ENCODE measurements at places on chromosomes 6 and 20. TPM values are rescaled to one million over a fixed set of nuclear protein-coding genes. Genes with fewer than 3 reads are reported as not detected.

- DNase-seq, result no peak
These were observed 16.1 kb upstream of the RBM38 start for GRCh38 chr20:57374931-57375651.

GRCh38 chr20:3777716-3778629 lies 3.3 kb downstream of the SPEF1 start:
- DNase-seq, result peak; percentile 38

- DNase-seq, result no peak
These were observed 180.9 kb upstream of the RREB1 start for GRCh38 chr6:6926856-6927255.

DNA sequence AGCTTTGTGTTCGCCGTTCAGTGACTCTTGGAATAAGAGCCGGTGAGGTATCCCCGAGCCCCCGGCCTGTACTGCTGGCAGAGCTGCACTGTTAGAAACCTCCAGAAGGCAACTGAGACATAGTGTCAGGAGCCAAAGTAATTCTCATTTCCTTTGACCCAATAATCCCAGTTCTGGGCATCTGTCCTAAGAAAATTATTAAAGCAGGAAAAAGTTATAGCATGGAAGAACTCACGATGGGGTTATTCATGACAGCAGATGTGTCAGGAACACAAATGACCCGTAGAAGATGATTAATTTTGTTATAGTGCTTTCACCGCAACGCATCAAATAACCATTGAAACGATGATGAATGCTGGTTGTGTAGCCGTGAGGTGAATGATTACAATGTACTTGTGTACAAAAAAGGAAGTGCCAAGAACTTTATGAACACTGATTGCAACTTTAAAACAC lies 20.3 kb downstream of the CYP21A2 start:
- no peak for DNase-seq

DNA sequence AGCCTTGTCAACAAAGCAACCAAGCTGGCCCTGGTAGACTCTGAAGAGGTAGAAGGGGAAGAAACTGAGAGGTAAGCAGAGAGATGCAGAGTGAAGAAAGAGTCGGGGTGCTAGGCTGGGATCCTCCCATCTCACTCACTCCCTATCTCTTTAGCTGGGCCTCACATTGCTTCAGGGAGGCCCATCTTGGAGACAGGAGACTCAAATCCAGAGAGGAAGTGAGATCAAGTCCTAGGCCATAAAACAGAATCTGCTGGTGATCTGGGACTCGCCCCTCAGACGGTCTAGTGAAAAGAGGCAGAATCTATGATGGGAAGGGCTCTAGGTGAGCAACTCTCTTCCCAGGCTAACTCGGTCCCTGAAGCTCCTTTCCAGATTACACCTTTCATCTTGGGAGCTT lies 659 bp upstream of the GUCA1B start:
- DNase-seq, result no peak

- DNase-seq, result no peak
These were observed 608.9 kb downstream of the MAFB start for GRCh38 chr20:40080041-40080652.

DNA sequence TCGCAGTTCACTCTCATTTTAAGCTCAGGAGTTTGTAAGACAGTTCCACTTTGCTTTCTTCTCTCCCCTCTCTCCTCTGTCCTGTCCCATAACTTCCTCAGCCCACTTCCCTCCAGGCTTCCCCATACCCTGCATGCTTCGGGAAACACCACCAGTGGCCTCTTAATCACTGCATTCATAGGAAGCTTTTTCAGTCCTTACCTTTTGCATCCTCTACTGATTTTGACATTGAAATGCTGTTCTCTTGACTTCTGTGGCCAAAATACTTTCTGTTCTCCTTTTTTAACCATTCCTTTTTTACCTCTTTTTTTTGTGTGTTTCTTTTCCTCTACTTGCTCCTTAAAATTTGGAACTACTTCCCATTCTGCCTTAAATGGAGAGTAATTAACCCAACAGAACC lies 69.7 kb downstream of the HIVEP1 start:
- DNase-seq, result no peak

GRCh38 chr6:165986914-165987482 lies 180.7 kb downstream of the TBXT start:
- no peak for DNase-seq

- no peak for DNase-seq
These were observed 23.0 kb downstream of the IL17F start for GRCh38 chr6:52221302-52221701.

DNA sequence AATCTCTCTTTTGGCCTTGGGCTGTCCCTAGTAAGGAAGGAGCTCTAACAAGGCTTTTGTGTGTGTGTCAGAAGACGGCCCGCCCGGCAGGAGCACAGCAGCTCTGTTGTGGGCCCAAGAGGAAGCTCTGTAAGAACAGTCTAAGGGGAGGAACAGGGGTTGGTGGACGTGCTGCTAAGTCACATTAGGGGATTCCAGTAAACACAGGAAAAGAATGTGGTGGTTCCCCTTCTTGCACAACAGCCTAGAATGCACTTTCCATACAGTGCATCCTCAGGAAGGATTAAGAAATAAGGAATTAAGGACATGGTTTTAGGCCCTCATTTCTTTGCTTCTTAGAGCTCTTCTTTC lies 114.5 kb downstream of the RNF144B start:
- no peak for DNase-seq

- no peak for DNase-seq
These were observed 1.1 kb downstream of the PAX1 start for GRCh38 chr20:21706261-21707195.

- no peak for DNase-seq
These were observed 48.6 kb downstream of the DTNBP1 start for GRCh38 chr6:15614277-15614676.

DNA sequence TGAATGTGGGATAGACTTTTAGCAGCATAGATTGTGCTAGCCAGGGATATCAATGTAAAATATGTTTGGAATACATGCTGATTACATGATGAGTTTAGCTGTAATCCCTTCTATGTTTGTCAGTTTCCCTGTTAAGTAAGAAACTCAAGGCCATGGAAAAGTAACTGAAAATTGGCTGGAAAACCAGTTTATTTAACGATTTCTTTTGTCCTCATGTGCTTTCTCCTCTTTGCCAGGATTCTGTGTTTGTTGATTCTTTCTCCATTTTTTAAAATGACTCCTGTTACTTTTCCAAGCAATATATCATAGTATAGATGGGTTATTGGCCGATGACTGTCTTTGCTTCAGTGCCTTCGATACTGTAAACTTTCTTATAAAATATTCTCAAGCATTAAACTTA lies 87.5 kb downstream of the SAMD5 start:
- DNase-seq, result no peak

DNA sequence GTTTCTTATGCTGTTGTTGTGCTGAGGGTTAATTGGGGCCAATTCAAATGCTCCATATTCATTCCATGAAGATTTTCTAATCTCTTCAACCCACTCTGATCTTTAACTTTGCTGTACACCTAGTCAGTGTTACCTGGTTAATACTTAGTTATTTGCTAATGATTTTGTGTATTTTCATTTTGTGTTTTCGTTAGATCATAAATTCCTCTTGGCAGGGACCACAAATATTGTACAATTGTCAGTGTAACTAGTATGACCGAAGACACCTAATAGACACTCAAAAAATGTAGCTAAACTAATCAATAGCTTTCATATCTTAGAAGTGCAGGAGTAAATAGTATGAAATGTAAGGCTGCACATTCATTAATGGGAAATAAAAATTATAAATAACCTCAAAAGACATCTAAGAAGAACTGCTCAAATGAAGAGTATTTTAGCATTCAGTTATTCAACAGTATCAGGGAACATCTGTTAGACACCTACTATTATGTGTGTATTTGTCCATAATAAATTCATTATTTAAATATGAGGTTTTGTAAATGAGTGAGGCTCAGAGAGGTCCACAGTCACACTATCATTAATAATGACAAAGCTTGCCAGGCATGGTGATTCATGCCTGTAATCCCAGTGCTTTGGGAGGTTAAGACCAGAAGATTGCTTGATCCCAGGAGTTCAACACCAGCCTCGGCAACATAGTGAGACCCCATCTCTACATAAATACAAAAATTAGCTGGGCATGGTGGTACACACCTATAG lies 13.4 kb upstream of the HSF2 start:
- DNase-seq, result no peak

- DNase-seq, result no peak
These were observed 871.1 kb downstream of the KIF16B start for GRCh38 chr20:15702161-15702560.

DNA sequence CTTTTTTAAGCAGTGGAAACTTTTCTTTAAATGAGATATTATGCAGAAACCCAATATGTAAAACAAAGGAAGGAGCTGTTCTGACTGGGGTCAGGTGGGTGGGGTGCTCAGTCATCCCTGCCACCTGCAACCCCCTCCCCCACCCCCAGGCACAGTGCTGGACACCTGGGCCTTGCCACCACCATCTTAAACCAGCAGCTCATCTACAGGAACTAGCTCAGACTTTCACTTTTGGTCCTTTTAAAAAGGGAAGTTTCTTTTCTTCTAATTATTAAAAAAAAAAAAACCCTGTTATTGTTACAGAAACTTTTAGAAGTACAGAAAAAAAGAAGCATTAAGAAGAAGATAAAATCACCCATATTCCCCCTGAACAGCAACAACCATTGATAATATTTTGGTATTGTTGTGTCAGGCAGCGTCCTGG lies 37.1 kb downstream of the PPP1R16B start:
- DNase-seq, result peak; percentile 85

- no peak for DNase-seq
These were observed 184.9 kb upstream of the CST7 start for GRCh38 chr20:24764027-24764793.

GRCh38 chr20:56724241-56724757 lies 95.2 kb downstream of the TFAP2C start:
- no peak for DNase-seq

Gene MOCS1
- not detected for polyA plus RNA-seq

Gene MAFB
- 0.13 TPM for polyA plus RNA-seq

Gene CST7
- polyA plus RNA-seq, result 3.2 TPM

Gene SLC52A3
- polyA plus RNA-seq, result not detected

Gene MAPK13
- polyA plus RNA-seq, result 76.5 TPM

Gene PLCB4
- polyA plus RNA-seq, result not detected

Gene BACH2
- 93.8 TPM for polyA plus RNA-seq

Gene VSX1
- not detected for polyA plus RNA-seq

Gene LTV1
- 26.4 TPM for polyA plus RNA-seq

Gene CAP2
- not detected for polyA plus RNA-seq
